ENCODE measurements at places on chromosomes 5 and 9.

DNA sequence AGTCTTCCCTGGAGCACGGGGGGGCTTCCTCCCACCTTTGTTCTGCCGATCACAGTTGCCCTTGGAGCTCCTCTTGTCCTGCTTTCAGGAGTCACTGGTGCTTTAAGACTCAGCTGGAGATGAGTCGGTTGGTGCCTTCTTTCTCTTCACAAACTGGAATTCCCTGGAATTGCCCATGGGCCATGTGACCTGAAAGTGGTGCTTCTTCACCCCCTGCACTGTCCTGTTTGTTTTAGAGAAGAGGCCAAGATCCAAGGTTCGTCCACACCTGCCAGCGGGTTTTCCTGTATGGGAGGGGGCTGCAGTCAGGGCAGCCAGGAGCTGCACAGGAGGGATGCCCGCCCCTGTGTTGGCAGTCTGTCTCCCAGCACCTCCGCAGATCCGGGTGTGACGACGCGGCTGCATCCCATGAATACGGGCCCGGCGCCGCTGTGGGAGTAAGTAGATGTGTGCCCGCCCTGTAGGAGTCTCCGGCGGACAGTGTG lies 9.5 kb upstream of the MRPS2 start:
- DNase-seq = no peak

DNA sequence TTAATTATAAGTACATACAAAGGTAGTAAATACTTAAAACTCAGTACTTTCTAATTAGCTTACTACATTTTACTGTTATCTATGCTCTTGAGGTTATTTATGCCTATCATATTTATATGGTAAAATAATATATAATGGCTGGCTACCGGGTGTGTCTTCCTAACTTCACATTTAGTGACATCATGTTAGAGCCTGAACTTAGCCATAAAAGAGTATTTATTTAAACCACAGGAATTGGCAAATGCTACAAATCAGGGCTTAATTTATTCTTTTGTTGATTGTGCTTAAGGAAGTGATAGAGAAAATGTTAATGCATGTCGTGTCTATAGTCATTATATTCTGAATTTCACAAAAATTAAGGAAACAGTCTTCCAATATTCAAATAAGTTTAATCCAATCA lies 73.1 kb downstream of the NDUFAF2 start:
- no peak for DNase-seq

DNA sequence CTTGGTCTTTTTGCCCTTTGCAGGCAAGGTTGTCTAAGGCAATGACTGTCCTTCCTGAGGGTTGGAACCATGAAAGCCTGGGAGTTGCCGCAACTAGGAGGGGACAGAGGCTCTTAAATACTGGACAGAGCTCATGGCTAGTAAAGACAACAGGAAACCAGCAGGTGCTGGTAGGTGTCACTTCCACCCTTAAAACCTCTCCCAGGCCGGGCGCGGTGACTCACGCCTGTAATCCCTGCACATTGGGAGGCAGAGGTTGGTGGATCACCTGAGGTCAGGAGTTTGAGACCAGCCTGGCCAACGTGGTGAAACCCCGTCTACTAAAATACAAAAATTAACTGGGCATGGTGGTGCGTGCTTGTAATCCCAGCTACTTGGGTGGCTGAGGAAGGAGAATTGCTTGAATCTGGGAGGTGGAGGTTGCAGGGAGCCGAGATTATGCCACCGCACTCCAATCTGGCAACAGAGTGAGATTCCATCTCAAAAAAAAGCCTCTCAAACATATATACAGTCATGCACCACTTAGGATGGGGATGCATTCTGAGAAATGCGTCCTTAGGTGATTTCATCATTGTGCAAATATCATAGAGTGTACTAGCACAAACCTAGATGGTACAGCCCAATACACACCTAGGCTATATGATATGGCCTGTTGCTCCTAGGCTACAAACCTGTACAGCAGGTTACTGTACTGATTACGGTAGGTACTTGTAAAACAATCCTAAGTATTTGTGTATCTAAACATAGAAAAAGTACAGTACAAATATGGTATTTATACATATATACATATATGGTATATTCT lies 102.7 kb downstream of the HSPA4 start:
- DNase-seq = no peak

DNA sequence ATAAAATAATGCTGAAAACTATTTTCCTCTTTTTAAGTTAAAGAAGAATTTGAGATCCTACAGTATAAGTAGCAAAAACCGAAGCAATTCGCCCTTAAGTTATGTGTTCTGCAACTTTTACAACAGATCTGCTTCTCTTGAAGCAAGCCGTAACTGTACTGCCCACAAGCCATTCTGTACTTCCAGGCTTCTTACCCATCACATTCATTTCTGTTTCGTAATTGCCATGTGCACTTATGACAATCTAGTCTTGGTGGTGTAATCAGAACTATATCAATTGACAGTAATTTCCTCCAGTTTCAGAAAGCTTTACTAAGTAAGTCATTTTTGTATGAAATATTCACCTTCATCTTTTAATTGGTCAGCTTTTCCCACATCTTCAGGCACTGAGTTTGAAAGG lies 13.8 kb downstream of the SGTB start:
- DNase-seq = no peak

- no peak for DNase-seq
These were observed 93.0 kb upstream of the MPDZ start for GRCh38 chr9:13372510-13372909.

DNA sequence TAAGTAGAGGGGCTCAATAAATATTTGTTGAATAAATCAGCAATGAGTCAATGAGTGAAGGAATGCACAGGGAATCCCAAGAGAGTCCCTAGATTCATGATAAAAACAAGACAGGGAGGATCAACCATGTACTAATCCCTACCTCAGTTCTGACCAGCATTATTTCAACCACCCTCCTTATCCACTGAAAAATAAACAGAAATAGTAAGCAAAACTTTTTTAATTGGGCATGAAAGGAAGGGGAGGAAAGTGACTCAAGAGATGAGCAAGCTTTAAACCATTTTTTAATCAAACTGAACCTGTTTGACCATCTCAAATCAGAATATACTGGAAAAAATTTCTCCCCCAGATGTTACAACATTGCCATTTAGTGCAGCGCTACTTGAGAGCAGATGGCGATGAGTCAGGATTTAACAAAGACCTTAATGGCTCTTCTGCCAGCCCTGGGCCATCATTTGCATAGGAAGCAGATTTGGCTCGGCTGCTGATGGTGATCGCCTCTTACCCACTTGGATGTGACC lies 194.8 kb upstream of the SLC30A5 start:
- no peak for DNase-seq

- no peak for DNase-seq
These were observed 149.1 kb downstream of the NXNL2 start for GRCh38 chr9:88684046-88684445.

GRCh38 chr5:159403906-159404681 lies 73.8 kb upstream of the IL12B start:
- no peak for DNase-seq

DNA sequence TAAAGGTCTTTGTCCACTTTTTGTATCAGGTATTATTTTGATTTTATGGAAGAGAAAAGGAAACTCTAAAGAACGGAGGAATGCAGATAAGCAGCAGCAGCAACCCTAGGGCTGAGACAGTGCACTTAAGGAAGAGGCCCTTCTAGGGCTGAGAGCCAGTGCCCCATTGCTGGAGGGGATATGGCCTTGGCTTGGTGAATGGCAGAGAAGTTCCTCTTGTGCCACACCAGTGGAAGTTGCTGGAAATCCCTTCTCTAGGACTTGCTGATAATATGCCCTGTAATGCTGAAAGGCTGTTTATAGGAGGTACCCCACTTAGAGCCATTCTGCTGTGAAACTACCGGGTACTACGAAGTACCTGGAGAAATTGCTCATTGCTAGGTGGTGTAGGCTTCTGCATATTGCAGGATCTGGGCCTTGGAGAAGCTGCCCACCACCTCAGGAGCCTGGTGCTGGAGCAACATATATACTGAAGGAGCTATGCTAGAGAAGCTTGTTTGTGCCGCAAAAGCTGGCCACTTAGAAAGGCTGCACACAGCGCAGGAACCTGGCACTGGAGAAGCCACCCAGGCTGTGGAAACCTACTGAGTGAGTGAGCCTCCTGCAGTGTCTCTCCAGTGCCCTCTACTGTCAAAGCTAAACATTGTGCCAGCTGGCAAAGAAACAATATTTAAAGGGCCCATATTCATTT lies 9.6 kb upstream of the UBTD2 start:
- DNase-seq = peak; percentile 69

GRCh38 chr5:75052192-75053053 lies at the start of gene GCNT4:
TSS of gene GCNT4 (minus strand) at chr5:75052558. CDS start at chr5:75030037, 22,521 bp downstream.
- peak; percentile 61 for DNase-seq

GRCh38 chr9:5895782-5896181 lies 5.1 kb downstream of the MLANA start:
- no peak for DNase-seq

- DNase-seq = no peak
These were observed 165.0 kb downstream of the TENT4A start for GRCh38 chr5:6877986-6878828.

DNA sequence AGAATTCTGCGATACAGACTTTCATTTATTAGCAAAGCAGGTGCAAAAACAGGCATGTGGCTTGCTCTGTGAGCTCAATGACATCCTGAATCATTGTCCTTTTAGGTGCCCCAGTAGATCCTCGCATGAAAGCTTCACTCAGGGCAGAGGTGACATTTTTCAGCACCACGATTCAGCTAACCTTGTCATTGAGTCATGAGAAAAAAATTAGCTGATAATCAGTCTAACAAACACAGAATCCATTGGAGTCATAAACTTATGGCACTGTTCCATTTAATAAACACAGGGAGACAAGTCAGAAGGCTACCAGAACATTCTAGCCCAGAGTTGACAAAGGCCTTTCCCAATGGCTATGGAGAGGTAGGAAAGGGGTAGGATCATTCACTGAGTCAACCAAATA lies 104.8 kb upstream of the RAD23B start:
- no peak for DNase-seq

GRCh38 chr5:169195601-169196000 lies 105.3 kb downstream of the SLIT3 start:
- DNase-seq = no peak

DNA sequence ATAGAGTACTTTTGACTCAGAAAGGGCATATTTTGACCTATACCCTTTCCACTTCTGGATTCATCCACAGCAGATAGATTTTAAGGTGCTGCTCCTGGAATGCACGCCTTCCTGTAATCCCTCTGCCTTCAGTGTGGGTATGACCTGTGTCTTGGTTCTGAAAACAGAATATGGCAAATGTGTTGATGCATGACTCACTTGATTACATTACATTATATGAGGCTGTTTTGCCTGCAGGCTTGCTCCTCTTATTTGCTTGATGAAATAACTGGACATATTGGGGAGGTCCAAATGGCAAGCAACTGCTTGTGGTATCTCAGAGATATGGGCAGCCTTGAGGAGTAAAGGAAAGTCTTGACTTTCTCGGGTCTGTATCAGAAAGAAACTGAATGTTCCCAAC lies 468.6 kb downstream of the CDH18 start:
- DNase-seq = no peak

DNA sequence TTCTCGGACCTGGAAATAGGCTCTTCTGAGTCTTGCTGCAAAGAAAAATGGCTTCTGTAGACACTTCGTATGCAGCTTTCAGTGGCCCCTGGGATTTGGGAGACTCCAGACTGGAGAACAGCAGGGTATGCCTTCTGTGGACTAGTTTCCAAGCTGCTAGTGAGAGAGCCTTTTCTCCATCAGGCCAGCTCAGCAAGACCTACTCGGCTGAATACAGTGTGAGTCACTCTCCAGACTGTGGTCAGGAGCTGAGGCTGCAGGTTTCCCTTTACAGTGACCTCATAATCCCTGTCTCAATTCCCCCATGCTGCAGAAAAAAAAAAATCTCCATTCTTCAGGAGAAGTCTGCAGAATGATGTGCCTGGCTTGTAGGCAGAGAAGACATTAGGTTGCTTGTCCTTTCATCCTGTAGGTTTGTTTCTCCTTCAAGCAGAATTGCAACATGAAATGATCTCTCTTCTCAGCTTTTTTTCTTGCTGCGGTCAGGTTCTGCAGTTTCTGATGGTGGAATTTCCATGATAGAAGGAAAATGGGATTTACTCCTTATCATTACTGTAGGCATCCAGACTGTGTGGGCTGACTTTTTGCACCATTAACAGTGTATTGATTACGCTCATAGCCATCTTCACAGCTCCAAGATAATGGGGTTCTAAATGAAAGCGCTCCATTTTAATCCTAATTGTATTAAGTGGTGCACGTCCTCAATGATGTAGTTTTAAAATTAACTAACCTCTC lies 78.3 kb upstream of the TNFSF8 start:
- peak; percentile 50 for DNase-seq

- no peak for DNase-seq
These were observed 129.8 kb upstream of the IL12B start for GRCh38 chr5:159459951-159460538.

GRCh38 chr9:28234894-28235277 lies 661.6 kb upstream of the C9orf72 start:
- no peak for DNase-seq

DNA sequence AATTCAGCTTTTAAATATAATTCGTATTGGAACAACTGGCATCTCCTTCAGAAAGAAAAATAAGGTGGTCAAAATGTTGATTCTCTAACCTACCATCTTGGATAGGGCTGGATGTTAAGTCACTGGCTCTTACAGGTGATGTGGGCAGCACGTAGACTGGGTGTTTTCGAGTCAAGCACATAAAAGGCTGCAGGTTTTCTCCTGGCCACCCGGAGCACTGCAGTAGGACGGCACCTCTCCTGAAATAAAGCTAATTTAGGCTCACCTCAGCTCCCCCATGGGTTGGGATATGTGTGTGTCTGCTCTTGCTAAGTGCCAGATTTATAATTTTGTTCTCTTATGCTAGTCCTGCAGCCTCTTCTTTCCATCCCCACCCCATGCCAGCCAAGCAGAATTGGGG lies 80.3 kb downstream of the IQGAP2 start:
- DNase-seq = no peak

- peak; percentile 83 for DNase-seq
These were observed 716 bp downstream of the PROB1 start for GRCh38 chr5:139394123-139394653.

GRCh38 chr9:121729769-121730562 lies 78.5 kb downstream of the DAB2IP start:
- DNase-seq = no peak

- no peak for DNase-seq
These were observed 6.1 kb upstream of the C5orf58 start for GRCh38 chr5:170226661-170227060.

- no peak for DNase-seq
These were observed 68.8 kb upstream of the GRIA1 start for GRCh38 chr5:153421676-153422075.

DNA sequence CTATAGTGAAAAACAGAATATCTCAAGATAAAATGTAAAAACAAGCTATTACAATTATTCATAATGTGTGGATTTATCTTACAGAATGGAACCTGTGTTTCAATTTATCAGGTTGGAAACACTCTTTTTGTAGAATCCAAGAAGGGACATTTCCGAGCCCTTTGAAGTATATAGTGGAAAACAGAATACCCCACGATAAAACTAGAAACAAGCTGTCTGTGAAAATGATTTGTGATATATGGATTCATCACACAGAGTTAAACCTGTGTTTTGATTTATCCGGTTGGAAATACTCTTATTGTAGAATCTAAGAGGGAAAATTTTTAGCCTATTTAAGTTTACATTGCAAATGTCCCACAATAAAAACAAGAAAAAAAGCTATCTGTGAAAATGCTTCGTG lies 388.2 kb downstream of the PRDM9 start:
- DNase-seq = no peak

Measured in activated T-cell treated with anti-CD3 and anti-CD28 coated beads, Interleukin-2, amount 50 U/mL, for 48 hours (primary cell).